ENCODE measurements at places on chromosomes 7 and 10. TPM values are rescaled to one million over a fixed set of nuclear protein-coding genes. Genes with fewer than 3 reads are reported as not detected.

DNA sequence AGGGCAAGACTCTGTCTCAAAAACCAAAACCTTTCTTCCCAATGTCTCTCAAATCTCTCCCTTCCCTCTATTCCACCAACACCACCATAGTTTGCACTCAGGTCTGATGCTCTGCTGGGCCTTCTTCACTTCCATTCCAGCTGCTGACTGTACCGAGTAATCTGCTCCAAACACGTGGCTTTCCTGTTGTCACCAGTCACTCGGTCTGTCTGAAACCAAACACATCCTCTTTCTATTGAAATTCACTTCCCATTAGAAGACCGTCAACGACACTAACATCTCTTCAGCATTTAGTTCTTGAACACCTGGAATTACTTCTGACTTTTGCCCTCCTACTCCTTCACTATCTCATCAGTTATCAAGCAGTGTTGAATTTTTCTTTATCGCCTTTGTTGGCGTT lies 4.7 kb upstream of the NRF1 start:
- DNase-seq = no peak

- no peak for DNase-seq
Observed at GRCh38 chr10:29667191-29667590, 32.4 kb upstream of the SVIL start.

The PDZD7 gene
- polyA plus RNA-seq = 0.15 TPM

The RNF148 gene
- polyA plus RNA-seq = 0.08 TPM

The SDHAF3 gene
- 10.1 TPM for polyA plus RNA-seq

Measured in heart left ventricle (tissue), 16 donors.